ELR (cell line): ENCODE measurements at places on chromosomes 5 and 9.

- no peak for DNase-seq
These were observed 355.3 kb downstream of the BNC2 start for GRCh38 chr9:16515207-16515606.

DNA sequence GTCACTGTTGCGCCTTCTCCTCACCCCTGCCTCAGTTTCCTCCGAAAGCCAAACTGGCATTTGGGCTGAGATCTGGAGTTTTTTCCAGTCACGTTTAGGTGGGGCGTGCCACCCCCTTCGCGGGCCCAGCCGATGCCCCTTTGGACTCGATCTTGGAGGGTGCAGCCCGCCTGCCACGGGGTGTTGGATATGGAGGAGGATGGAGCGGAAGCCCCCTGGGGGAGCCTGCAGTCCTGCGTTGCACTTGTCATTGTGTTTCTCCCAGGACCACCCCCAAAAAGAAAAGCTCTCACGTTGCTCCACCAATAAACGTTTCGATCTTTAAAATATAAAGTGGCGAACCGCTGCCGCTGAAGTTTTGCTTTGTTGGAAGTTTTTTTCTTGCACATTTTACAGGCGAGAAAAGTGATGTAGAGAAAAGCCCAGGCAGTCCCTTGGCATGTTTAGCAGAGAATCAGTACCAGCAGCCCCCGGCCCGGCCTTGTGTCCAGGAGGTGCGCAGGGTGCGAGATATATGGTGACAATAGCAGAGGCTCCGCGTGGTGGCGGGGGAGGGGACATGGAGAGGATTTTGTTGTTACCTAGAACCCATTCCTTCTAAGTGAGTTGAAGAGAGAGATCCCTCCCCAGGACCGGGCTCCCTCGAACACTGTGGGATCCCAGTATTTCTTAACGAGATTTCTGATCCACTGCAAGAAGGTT lies 681 bp downstream of the F2R start:
- DNase-seq, result peak; percentile 30

DNA sequence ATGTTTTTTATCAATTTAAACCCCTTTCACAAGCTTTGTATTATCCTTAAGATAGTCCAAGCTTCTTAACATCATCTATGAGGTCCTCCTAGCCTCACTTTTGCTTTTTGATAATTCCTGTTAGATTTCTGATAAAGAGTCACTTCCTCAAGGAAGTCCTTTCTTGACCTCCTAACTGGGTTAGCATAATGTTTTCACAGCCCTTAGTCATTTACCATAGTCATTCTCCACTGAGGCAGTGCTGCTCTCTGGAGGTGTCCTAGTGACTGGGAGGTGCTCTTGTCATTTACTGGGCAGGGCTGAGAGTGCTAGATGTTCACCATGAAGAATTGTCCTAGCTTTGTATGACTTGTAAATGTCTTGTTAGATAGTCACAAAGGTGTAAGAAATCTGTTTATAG lies 26.4 kb downstream of the TNPO1 start:
- DNase-seq, result peak; percentile 88

GRCh38 chr5:134100283-134101091 lies 14.0 kb upstream of the TCF7 start:
- peak; percentile 76 for DNase-seq

- peak; percentile 2 for DNase-seq
These were observed 247.2 kb downstream of the KIF4B start for GRCh38 chr5:155260798-155261197.

DNA sequence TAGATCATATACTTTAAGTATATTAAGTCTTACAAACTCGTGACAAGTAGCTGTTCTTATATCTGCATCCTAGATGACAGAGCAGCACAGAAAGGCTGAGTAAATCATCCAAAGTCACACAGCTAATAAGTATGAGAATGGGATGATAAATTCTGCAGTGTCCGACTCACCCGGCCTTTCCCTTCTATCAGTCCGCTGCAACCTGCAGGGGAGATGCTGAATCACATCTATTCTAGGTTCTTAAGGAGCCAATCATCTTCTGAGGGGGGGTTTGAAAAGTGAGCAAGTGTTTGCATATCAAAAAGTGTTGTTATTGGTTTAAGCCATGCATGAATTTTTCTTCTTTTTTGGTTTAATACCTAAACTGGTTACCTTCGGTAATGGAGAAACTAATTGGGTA lies 38.9 kb downstream of the ADAMTS16 start:
- peak; percentile 35 for DNase-seq

DNA sequence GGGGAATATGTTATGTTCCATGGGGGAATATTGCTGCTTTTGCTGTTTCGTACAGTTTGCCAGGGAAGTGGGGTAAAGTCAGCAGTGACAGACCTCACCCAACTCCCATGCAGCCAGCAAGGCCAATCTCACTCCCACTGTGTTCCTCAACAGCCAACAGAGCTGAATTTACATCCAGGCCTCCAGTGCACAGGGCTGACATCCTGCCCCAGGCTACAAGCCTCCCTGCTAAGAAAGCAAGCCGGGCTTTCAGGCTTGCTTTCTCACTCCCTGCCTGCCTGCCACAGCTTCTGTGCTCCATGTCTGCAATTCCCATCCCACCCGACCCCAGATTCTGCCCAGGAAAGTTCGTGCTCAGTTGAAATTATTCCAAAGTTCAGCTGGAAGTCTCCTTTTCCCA lies 25.5 kb upstream of the SNCAIP start:
- DNase-seq, result no peak

DNA sequence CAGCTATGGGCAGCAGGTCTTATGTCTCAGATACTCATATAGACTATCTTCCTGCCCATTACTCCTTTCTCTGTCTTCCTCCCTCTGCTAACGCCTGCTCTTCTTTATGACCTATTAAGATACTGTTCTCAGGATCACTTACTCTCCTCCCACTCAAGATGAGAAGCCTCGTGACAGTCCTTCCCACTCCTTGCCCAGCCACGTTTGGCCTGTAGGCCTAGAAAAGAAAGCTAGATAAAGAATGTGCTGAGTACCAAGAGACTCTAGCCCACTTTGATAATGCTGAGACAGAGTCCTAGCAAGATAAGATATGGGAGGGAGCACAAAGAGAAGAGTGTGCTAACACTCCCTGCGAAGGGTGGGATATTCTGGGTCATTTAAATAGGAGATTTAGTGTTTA lies 6.8 kb upstream of the DENND4C start:
- DNase-seq, result no peak

DNA sequence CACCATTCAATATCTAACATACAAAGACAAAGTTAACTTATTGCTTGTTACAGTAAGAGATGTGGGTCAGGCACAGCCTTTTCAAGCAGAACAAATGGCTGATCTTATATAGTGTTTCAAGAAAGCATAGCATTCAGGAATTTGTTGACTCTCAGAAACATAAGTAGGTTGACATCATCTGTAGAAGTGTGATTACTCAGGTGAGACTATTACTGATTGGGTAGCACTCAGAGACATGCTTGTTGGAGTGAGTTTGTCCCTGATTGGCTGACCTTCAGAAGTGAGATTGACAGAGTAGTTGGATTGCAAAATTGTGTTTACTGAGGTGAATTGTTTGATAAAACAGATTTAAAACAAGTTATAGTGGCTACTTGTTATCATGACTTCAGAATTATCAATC lies 30.7 kb upstream of the TNPO1 start:
- no peak for DNase-seq

GRCh38 chr9:111720174-111720573 lies 58.8 kb downstream of the GNG10 start:
- peak; percentile 7 for DNase-seq

GRCh38 chr5:40619421-40619820 lies 60.3 kb upstream of the PTGER4 start:
- DNase-seq, result peak; percentile 67

DNA sequence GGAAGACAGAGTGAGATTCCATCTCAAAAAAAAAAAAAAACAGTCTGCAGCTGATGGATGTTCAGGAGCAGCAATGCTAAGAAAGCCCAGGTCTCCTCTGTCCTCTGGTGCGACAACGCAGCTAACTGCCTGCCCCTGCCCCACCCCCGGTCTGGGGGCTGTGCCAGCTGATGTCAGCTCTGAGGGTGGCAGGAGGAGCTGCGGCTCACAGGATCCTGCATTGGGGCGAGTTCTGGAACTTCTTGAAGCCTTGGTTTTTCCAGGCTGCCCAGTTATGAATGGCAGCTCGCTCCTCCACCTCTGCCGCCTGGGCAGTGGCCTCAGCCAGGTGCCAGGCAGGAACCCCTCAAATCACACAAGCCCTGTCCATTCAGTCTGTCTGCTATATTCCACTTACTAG lies 113.5 kb downstream of the ROR2 start:
- DNase-seq, result no peak

- peak; percentile 82 for DNase-seq
These were observed 116.6 kb upstream of the SLC44A1 start for GRCh38 chr9:105127863-105128220.

GRCh38 chr5:14185326-14186058 lies 42.4 kb downstream of the TRIO start:
- peak; percentile 89 for DNase-seq

DNA sequence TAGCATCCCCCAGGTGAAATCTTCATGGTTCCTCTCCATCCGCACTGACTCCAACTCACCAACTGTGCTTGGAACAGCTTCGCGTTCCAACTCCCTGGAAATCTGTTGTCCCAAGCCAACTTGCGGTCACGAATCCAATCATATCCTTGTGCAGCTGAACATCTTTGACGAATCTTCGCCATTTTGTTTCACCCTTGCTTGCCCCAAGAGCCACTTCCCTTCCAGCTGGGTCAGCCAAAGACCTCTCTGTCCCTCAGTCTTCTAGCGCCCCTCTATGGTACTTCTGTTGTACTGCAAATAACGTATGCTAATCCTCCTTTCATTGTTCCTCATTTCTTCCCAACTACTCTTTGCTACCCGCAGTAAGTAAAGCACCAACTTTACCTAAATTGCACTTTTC lies 61.0 kb upstream of the TARS1 start:
- peak; percentile 63 for DNase-seq

- DNase-seq, result peak; percentile 41
These were observed 16.8 kb upstream of the PHYKPL start for GRCh38 chr5:178249191-178249989.

DNA sequence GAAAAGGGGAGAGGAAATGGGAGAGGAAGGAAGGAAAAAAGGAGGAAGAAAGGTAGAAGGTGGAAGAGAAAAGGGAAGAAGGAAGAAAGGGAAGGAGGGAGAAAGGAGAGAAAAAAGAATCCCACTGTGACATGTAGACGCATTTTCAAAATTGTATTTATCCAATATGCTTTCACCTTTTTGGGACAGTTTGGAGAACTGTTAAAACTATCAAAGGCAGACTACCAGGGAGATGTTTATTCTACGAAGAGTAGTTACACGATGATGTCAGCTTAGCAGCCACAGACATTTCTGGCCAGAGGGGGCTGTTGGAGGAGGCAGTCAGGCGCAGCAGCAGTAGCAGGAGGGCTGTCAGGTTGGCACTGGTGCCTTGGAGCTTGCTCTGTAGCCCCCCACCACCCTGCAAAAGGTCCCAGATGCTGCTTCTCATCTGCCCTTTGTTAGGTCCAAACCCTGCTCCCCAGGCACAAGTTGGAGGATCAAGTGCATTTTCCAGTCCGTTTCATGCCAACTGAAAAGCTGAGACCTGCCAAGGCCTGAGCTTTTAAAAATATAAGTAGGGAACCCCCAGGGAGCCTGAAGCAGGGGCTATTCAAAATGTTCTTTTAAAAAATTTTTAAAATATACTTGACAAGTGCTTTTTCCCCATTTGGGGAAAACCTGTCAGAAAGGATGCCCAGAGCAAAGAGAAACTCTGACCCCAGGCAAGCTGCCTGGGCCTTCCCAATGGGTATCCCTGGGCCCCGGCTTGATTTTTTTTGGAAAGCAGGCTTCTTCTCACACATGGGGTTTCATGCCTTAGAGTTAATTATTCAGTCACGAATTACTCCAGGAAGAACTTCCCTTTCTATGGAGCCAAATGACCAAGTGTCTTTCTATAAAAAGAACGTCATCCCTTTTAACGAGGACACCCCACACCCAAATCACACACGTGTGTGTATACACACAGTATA lies 203.3 kb downstream of the SLIT3 start:
- peak; percentile 4 for DNase-seq
